ENCODE measurements at places on chromosomes 1 and 21.

DNA sequence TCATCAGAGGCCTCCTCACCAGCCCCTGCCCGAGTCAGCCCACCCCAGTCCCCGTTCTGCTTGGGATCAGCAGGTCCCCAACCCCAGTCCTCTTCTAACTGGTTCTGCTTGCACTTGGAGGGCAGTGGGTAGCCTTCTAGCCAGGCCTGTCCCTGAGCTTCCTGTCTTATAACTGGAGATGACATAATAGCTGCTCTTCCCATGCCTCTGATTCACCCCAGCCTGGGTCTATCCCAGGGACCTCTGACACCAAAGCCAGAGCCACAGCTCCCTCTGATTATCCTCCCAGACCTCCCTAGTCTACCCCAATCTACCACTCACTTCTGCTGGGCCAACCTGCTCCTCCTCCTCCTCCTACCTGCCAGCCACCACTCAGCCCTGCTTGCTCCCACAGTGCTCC is 31.4 kb downstream of the IQGAP3 start:
- DNase-seq = no peak

DNA sequence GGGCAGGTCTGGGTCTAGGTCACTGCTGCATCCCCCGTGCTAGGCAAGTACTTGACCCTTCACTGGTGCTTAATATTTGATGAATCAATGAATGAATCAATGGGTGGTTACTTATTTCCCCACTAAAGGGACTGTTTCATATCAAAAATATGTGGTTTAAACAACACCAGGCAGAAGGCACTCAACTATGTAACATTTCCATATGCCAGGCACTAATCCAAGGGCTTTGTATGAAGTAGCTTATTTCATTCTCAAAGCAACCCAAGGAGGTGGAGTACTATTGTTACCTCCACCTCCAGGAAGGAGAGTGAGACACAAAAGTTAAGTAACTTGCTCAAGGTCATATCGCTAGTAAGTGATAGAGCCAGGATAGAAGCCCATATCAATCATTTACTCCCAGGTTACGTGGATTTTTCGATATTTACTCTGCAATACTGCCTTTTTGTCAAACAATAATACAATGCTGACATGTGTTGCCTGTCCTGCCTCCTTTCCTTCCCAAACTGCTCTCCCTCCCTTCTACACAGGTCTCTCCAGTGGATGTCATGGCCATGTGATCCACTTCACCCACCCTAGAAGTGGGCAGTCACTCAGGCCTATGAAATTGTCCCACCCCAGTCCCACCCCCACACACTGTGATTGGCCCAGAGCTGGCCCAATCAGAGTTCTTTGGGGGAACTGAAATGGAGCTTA is 142.8 kb downstream of the ETS2 start:
- DNase-seq = peak; percentile 57

DNA sequence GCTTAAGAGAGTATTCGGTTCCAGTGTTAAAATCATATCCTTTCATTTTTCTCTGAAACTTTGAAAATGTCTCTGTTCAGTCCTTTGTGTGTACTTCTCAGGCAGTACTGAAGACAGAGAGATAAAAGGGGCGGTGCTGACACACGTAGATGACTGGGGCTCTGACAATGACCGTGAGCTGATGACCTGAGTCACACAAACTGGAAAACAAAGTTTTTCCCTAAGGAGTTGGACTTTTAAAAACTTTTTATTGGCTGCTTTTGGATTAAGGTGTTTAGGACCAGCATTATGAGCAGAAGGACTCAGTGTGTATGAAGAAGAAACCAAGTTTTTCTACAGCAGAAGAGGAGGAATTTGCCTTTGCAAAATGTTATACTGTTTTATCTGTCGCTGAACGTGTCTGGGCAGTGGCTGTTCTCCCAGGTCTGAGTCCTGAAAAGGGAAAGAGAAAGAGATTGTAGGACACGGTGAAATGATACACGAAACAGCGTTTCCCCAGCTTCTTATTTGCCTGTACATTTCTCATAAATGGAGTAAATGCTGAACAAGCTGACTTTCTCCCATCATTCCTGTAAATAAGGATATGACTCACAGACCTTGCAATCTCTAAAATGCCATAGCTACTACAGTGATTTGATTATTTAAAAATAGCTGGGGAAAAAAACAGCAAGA is 51.5 kb downstream of the MAP3K7CL start:
- peak; percentile 86 for DNase-seq

DNA sequence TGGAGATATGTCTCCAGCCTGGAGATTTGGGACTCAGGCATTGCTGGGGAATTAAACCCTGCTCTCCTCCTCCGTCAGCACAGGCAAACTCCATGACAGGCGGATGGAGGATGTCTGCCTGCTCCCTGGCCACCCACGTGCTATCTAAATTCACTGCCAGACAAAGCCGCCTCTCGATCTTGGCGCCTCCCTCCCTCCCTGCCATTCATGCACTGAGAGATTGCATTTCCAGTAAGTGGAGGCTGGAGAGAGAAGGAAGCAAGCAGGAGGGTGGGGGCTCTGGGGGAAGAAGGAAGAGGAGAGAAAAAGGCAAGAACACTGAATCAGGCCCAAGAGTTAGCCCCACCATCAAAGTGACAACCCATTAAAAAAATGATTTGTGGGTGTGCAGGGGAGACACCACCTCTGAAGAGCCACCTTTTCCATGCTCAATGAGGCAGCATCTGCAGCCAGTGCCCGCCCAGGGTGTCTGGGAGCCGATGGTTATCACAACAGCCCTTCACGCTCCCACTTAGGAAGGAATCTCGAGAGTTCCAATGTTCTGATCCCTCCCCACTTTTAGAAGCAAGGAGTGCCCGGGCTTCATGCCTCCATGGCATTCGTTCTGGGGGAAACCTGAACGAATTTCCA is 183.0 kb downstream of the HIVEP3 start:
- DNase-seq = no peak

- no peak for DNase-seq
Measured at GRCh38 chr1:215095524-215095923, 13.0 kb downstream of the KCNK2 start.

GRCh38 chr1:186143481-186143880 is 231.6 kb downstream of the TPR start:
- DNase-seq = no peak

DNA sequence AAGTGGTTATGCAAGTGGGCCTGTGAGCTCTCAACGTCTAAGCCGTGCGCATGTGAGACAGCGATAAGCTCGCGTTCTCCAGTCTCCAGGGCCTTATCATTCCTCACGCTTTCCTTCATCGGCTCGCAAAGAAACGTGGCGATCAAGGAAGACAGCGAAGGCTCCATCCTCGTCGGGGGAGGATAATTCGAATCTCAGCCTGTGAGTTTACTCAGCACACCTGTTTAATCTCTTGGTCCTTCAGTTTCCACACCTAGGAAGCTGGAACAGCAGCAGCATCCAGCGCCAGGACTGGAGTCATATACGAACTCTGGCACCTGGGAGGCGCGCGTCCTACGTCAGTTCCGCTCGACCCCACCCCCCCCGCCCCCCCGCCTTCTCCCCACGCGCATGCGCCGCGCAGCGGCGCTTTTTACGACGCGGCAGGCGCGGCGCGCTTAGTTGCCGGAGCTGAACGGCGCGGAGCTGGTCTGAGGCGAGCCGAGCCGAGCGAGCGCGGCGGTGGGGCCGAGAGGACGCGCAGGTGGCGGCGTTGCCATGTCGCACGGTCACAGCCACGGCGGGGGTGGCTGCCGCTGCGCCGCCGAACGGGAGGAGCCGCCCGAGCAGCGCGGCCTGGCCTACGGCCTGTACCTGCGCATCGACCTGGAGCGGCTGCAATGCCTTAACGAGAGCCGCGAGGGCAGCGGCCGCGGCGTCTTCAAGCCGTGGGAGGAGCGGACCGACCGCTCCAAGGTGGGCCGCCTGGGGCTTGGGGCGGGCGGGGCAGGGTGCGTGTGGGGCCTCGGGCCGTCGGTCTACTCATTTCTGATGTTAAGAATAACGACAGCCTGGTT is at the start of gene PITHD1:
PITHD1 (plus strand) TSS at position 440 of the 836 bp plus-strand sequence; CDS start at position 538, 98 bp downstream.
- peak; percentile 92 for DNase-seq

GRCh38 chr1:240151136-240151735 is 59.6 kb downstream of the FMN2 start:
- no peak for DNase-seq

GRCh38 chr1:907611-908451 is 15.9 kb upstream of the SAMD11 start:
- no peak for DNase-seq

DNA sequence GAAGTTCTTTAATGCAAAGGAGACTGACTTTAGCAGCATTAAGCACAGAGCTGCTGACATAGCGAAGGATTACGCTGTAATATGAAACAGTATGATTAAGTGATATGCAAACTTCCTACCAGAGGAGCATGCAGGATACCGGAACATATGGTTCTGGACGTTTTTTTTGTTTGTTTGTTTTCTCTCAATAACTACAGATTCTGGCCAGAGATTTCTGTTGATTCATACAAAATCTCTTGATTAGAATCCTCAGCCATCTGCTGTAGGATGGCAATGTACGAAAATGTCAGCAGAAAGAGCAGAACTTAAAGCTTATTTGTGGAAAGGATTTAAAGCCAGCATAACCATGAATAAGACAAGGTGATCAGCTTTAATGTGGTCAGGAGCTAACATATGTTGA is 970.7 kb downstream of the KCNT2 start:
- peak; percentile 59 for DNase-seq

DNA sequence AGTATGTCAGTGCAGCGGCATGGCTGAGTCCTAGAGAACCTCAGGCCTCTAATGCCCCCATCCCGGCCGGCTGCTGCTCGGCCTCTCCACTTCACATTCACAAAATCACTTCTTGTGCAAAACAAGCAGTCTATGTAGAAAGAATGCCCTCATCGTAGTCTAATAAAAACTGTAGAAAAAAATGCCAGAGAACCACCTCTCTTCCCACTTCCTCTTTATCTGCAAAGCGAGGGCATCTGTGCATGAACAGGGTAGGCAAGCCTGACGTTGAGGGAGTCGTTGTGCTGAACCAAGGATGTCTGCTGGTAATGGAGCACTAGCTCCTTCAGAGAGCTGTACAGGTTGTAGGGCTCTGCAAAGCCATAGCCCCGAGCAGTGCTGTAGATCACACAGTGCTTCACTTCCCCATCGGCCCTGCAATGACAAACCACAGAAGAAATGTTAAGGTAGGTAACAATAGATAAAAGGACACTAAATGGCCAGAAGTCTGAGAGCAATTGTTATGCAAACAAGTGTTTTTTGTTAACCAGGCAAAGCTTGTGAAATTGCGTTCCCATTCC is 88.9 kb downstream of the PIK3R3 start:
- no peak for DNase-seq

GRCh38 chr1:234734869-234735268 is 124.9 kb upstream of the IRF2BP2 start:
- DNase-seq = no peak

GRCh38 chr1:52059321-52059720 is 3.2 kb downstream of the BTF3L4 start:
- peak; percentile 83 for DNase-seq
